Activated naive CD8-positive, alpha-beta T cell treated with anti-CD3 and anti-CD28 coated beads, Interleukin-2, amount 10 ng/mL, durations not matched to agents 7 days and 5 days (primary cell): ENCODE measurements at places on chromosomes 11 and 22. TPM values are rescaled to one million over a fixed set of nuclear protein-coding genes. Genes with fewer than 3 reads are reported as not detected.

- DNase-seq = no peak
- no peak overlapping the region for H3K4me3 ChIP-seq
- peaks cover 8% of the 10 kb centered on the region for H3K4me1 ChIP-seq
- H3K27me3 ChIP-seq = peaks cover 99% of the 10 kb centered on the region
These were observed 20.6 kb upstream of the ROBO3 start for GRCh38 chr11:124844664-124845079.

GRCh38 chr11:116119158-116119557 lies 614.9 kb upstream of the CADM1 start:
- no peak overlapping the region for H3K4me3 ChIP-seq
- no peaks in the 10 kb centered on the region for H3K36me3 ChIP-seq
- no peak overlapping the region for H3K27ac ChIP-seq
- DNase-seq = no peak
- H3K4me1 ChIP-seq = no peaks in the 10 kb centered on the region

- no peak overlapping the region for H3K4me3 ChIP-seq
- peaks cover 4% of the 10 kb centered on the region for H3K4me1 ChIP-seq
- no peaks in the 10 kb centered on the region for H3K36me3 ChIP-seq
- H3K27me3 ChIP-seq = peaks cover 30% of the 10 kb centered on the region
These were observed 46.0 kb upstream of the WNT7B start for GRCh38 chr22:46022881-46023512.

DNA sequence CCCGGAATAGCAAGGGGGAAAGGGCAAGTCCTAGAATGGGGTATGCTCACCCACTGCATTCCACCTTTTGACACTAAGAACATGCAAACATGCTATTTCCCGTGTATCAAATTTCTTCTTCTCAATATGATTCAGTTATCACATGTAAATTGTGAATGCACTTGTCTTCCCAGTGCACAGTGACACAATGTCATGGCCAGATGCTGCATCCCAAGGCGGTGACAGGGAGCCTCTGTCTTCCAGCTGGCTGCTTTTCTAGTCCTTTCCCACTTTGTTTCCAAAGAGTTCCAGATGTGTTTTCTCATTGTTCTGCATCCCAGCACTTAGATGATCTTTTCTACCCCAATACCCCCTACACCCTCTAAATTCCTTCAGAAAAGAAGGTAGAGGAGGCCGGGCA lies 12.4 kb downstream of the SLC25A18 start:
- no peak overlapping the region for H3K4me3 ChIP-seq
- no peak for DNase-seq
- H3K27ac ChIP-seq = no peak overlapping the region
- peaks cover 4% of the 10 kb centered on the region for H3K27me3 ChIP-seq
- H3K36me3 ChIP-seq = no peaks in the 10 kb centered on the region

GRCh38 chr11:75369560-75370255 lies 18.2 kb upstream of the ARRB1 start:
- H3K27ac ChIP-seq = peak overlapping the region; percentile 97
- H3K4me3 ChIP-seq = peak overlapping the region; percentile 79
- no peak for DNase-seq
- peaks cover 3% of the 10 kb centered on the region for H3K27me3 ChIP-seq
- H3K36me3 ChIP-seq = peaks cover 9% of the 10 kb centered on the region
- H3K4me1 ChIP-seq = peaks cover 27% of the 10 kb centered on the region

- H3K27me3 ChIP-seq = peaks cover 3% of the 10 kb centered on the region
- no peaks in the 10 kb centered on the region for H3K36me3 ChIP-seq
- no peak overlapping the region for H3K27ac ChIP-seq
- no peak overlapping the region for H3K4me3 ChIP-seq
These were observed 75.0 kb downstream of the JRKL start for GRCh38 chr11:96464700-96465307.

DNA sequence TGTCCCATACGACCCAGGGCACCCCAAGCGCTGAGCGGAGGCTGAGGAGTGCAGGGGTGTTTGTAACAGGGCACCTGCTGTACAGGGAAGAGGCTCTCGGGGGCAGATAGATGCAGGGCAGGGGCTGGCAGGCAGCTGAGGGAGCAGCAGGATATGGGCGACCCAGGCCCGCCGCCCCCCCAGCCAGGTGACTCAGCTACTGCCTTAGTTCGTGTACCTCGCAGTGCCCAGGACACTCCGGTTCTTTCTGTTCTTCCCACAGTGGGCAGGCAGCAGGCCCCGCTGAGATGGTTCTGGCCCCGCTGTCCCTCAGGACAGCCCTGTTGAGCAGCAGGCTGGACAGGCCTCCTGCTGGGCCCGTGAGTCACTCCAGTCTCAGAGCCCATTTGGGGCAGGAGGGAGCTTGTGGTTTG lies 16.2 kb downstream of the PHLDA2 start:
- H3K27me3 ChIP-seq = no peaks in the 10 kb centered on the region
- peaks cover 10% of the 10 kb centered on the region for H3K4me1 ChIP-seq
- no peak for DNase-seq
- no peak overlapping the region for H3K4me3 ChIP-seq

DNA sequence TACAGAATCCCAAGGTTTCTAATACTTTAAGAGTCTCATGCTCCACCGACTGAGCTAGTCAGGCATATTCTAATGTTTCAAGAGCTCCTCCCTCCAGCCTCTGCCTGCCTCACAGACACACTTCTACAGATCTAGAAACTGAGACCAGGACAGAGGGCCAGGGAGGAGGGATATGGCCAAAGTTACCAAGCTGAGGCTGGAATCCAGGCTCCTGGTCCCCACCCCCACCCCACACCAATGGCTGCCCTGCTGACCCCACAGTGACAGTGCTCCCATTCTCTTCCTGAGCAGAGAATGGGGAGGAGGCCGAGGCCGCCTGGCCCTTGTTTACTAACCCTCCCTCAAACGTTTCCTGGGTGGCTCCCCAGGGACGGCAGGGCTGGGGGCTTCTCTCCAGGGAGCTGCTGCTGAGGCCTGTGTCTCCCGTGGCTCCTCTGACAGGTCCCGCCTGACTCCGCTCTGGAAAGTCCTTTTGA lies 2.2 kb downstream of the PLEKHB1 start:
- H3K27ac ChIP-seq = no peak overlapping the region
- no peaks in the 10 kb centered on the region for H3K27me3 ChIP-seq
- no peak for DNase-seq
- no peaks in the 10 kb centered on the region for H3K36me3 ChIP-seq
- H3K4me3 ChIP-seq = peak overlapping the region; percentile 39

- H3K27ac ChIP-seq = no peak overlapping the region
- peaks cover 3% of the 10 kb centered on the region for H3K4me1 ChIP-seq
- H3K36me3 ChIP-seq = peaks cover 8% of the 10 kb centered on the region
- peaks cover 66% of the 10 kb centered on the region for H3K27me3 ChIP-seq
- H3K4me3 ChIP-seq = no peak overlapping the region
These were observed 18.7 kb upstream of the BDNF start for GRCh38 chr11:27718863-27719545.

The KCNJ1 gene
- 0.14 TPM for total RNA-seq

The HEPN1 gene
- total RNA-seq = not detected

The CNGA4 gene
- total RNA-seq = 0.20 TPM

The NCF4 gene
- 31.0 TPM for total RNA-seq
